ENCODE measurements at places on chromosomes 2 and 18.

- DNase-seq = no peak
Observed at GRCh38 chr2:192500550-192501200, 305.9 kb upstream of the TMEFF2 start.

GRCh38 chr2:212346865-212347264 is 191.7 kb downstream of the ERBB4 start:
- DNase-seq = no peak

DNA sequence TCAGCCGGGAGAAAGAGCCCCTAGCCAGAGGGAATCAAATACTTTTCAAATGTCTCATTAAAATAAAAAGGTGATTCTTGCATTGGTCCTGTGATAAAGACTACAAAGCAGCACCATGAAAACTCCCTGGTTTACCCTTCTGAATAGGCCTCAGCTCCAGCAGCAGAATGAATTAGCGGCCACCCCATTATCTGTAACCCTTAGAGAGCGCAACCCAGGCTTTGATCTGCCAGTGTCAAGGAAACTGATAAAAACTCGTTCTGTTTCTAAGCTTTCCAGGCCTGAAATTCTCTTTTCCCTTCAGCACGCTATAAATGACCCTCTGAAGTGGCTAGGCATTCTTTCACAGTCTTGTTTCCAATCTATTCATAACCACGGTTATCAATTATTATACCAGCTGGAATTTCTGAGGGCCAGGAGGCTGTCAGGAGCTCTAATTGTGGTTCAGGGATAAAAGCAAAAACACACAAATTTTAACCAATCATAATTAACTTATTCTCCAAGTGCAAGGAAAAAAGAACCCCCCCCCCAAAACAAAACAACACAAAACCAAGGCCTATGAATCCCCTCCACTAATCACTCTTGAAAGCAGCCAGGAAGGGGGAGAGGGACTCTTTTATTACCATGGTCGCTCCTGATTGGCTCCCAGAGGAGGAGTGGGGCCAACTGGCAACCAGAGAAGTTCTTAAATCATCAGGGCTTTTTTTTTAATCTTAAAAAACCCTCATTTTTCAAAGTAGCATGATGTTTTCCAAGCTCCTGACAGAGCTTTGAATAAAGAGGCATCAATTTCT is 258.9 kb downstream of the CYRIA start:
- no peak for DNase-seq

DNA sequence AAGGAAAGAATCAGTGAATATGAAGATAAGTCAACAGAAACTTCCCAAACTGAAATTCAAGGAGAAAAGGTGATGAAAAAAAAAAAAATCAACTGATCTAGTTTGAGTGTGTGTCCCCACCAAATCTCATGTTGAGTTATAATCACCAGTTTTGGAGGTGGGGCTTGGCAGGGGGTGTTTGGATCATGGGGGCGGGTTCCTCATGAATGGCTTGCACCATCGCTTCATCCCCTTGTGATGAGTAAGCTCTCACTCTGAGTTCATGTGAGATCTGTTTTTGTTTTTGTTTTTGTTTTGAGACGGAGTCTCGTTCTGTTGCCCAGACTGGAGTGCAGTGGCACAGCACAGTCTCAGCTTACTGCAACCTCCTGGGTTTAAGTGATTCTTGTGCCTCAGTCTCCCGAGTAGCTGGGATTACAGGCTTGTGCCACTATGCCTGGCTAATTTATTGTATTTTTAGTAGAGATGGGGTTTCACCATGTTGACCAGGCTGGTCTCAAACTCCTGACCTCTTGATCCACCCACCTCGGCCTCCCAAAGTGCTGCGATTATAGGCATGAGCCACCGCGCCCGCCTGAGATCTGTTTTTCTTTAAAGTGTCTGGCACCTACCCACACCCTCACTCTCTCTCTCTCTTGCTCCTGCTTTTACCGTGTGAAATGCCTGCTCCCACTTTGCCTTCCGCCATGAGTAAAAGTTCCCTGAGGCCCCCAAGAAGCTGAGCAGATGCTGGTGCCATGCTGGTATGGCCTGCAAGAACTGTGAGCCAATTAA is 4.0 kb upstream of the SLC66A2 start:
- no peak for DNase-seq

GRCh38 chr2:128727914-128728313 is 409.2 kb upstream of the HS6ST1 start:
- no peak for DNase-seq

DNA sequence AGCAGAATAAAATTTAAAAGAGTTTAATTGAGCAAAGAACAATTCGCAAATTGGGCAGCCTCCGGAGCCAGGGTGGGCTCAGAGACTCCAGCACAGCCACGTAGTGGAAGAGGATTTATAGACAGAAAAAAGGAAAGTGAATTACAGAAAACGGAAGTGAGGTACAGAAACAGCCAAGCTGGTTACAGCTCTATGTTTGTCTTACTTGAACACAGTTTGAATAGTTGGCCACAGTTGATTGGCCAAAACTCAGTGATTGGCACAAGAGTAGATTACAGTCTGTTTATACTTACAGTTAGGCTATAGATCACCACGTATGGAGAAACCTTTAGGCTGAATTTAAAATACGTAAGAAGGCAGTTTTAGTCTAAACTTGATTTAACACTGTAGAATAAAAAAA is 78.8 kb upstream of the NEDD4L start:
- DNase-seq = no peak

GRCh38 chr2:42930025-42930581 is 137.7 kb upstream of the HAAO start:
- no peak for DNase-seq

DNA sequence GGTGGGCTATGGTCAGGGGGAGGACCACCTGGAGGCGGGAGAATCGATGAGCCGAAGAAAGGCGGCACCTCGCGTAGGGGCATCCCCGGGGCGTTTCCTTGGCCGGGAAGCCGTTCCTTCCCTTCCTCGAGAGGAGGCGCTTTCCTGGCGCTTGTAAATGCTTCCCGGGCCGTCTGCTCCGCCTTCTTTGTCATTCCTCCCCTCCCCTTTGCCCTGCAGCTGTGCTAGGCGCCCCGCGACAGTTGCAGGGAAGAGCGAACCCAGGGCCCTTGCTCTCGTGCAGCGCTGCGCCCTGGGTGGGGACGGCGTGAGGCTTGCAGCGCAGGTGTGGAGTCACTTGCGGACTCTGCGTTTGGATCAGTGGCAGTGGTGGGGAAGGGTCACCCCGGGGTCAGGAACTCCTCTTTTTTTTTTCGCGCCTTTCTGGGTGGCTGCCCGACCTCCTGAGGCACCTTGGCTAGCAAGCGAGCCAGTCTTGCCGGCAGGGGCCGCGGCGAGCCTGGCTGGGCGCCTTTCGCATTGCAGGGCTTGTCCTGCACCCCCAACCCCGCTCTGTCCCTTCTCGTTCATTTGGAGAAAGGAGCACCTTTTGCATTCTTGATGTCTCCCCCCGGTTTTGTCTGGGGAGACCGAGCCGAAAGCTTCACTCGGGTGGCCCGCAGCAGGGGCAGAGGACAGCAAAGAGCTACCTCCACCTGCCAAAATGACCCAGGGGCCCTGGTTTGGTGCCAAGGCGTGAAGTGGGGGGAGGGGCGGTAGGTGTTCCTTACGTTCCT is 858 bp downstream of the KCNS3 start:
- peak; percentile 46 for DNase-seq

GRCh38 chr18:56574861-56575260 is 63.5 kb downstream of the TXNL1 start:
- DNase-seq = no peak
